Mesenteric fat pad (tissue), 1 donor: ENCODE measurements at places on chromosomes 13 and 19. TPM values are rescaled to one million over a fixed set of nuclear protein-coding genes. Genes with fewer than 3 reads are reported as not detected.

DNA sequence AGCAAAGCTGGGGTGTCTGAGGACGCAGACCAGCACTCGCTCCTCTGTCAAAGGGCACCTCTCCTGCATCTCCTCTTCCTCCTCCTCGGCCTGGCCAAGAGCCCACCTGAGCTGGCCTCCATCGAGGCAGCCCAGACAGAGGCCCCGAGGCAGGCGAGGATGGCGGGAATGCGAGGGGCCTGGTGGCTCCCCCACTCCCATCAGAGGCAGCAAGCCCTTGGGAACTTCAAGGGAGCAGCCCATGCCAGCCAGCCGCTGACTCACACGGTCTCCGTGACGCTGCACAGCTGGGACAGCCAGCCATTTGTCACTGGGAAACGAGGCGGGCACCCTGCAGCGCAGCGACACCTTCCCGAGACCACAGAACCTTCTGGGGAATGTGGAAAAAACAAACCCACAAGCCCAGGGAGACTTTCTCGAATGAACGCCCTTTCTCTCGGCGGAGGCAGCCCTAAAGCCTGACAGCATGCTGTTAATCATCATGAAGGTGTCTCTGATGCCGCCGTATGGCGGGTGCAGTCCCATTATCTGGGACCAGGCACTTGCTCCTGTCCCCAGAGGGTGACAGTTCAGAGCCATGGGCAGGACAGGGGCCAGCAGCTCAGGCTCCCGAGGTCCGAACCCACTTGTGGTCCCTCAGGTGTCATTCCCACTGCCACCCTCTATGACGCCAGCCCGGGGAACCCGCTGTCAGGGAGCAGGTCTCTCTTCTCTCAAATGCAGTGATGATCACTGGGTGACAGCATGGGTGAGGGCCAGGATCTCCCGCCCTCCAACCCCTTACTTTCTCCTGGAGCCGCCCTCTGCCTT is 53.0 kb downstream of the PEPD start:
- DNase-seq = peak; percentile 85

Gene FUT2
- total RNA-seq = 0.19 TPM

GRCh38 chr19:40442328-40443130 is 1.6 kb downstream of the SERTAD3 start:
- DNase-seq = no peak

Gene CA11
- total RNA-seq = 3.3 TPM

Gene PROZ
- not detected for total RNA-seq

GRCh38 chr13:46884531-46884930 is 12.3 kb downstream of the HTR2A start:
- no peak for DNase-seq

Gene SLC17A7
- total RNA-seq = 2.3 TPM

DNA sequence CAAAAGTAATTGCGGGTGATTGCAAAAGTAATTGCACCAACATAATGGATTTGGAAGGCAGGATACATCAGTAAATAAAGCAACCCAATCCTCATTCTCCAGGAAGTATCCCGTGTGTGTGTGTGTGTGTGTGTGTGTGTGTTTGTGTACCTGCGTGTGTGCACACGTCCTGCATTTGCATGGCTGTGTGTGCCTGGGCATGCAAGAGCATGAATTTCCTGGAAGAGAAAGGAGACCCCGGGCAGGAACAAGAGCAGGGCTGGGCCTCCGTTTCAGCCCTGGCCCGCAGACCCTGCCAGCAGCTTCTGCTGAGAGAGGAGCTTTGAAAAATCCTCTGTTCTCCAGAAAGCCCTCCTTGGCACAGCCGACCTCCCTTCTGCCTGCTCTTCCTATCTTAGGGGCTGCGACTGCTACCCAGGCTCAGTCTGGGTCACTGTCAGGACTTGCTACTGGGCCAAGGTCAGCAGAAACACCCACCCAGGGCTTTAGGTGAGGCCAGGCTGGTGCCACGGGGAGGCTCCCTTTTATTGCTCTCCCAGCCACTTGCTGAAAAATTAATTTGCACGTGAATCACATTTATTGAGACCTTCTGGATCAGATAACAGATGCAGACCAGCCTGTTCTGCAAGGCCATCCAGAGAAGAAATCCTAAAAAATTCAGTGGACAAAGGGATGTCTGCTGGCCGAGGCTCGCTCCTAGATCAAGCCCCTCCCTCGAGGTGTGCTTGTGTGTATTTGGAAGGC is 258.3 kb downstream of the ZNF536 start:
- no peak for DNase-seq

DNA sequence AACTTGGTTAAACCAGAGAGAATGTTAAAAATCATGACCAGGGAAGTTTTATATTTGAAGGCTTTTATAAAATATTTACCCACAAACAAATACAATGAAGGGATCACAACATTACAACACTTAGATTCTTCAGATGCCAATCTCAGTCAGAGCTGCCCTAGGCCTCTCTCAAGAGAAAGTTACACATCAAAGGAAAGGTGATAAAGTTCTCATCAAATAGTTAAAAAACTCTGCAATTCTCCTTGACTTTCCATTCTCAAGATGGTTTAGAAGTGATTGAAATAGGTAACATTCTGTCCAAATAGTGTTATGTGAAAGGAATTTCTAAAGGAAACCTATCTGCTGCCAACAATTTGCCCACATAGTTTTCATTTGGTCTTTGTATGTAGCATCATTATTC is 1115.2 kb upstream of the MIR17HG start:
- no peak for DNase-seq
